ENCODE measurements at places on chromosomes 6 and 20.

DNA sequence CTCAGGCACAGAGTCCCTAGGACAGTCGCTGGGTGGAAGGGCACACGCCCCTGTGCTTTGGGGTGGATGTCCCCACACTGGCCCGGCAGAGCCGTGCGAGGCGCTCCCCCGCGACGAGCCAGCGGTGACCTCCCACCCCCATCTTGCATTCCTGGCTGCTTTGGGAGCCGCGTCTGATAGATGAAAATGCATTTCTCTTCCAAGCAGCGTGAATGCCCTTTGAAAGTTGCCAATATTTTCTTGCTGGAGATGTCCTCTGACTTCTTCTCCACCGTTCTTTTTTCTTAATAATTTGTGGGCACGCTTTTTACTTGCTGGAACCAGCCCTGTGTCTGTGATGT is 29.9 kb downstream of the COL20A1 start:
- no peak for DNase-seq

- no peak for DNase-seq
Measured at GRCh38 chr6:52499026-52499425, 77.8 kb downstream of the TRAM2 start.

GRCh38 chr6:143112084-143112768 is 51.5 kb downstream of the AIG1 start:
- DNase-seq, result no peak

DNA sequence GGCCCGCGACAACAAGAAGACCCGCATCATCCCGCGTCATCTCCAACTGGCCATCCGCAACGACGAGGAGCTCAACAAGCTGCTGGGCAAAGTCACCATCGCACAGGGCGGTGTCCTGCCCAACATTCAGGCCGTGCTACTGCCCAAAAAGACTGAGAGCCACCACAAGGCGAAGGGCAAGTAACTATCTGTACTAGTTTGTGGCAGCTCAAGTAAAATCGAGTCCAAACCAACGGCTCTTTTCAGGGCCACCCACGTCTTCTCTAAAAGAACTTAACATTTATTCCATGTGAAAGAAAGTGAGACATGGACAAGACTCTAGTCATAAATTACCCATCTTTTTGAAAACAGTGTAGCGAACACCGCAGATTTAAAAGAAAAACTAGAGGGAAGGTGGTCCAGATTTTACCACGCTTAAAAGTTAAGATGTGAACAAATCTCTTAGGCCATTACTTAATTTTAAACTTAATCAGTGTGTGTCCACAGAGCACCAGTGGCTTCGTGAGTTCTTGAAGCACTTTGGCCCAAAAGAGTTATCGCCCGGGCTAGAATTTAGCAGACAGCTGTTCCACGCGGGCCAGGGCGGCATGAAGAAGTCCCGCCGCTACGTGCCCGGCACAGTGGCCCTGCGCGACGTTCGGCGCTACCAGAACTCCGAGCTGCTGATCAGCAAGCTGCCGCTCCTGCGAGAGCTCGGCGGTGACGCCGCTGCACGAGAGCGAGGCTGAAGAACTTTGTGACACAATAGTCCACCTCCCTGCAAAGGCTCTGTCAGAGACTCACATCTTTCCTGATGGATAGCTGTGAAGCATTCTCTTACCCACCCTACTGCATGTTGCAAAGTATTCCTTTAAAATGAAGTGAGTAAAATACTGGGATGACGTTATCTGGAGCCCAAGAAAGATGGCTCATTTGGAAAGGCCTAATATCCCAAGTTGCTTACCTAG is 113.9 kb upstream of the PRSS16 start:
- peak; percentile 87 for DNase-seq

DNA sequence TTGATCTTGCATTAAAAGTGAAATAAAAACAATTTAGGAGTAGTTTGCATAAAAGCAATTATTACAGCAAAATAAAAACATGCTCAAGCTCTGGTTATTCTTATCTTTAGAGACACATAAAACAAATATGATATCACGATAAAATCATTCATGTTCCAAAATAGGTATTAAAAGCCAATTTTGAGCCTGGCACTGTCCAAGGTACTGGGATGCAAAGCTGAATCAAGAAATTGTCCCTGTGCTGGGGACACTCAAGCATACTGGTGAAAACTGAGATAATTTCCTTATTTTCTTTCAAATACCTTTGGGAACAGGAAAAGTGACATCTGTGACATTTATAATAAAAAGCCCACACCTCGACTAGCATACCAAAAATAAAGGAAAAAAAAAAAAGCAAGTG is 931 bp upstream of the MTCL3 start:
- no peak for DNase-seq

GRCh38 chr6:125751334-125751916 is 2.0 kb downstream of the HEY2 start:
- no peak for DNase-seq

GRCh38 chr20:40331807-40332560 is 357.1 kb downstream of the MAFB start:
- DNase-seq, result no peak

DNA sequence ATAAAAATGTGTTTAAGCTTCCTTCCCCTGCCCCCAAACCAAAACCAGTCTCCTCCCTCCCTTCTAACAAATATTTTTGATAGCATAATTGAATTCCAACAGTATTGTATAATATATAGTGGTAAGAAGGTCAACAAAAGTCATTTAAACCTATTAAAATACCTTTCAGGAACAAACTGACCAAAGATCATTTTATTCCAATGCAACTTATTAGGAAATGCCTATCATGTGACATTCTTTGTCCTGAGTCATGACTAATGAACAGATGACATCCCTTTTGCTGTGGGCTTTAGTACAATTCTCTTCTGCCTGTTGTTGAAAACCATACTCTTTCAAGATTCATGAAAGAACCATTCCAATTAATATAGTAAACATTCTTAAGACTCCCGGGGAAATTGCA is 51.5 kb upstream of the TRAF3IP2 start:
- no peak for DNase-seq

- DNase-seq, result no peak
Measured at GRCh38 chr6:169849396-169849795, 98.0 kb downstream of the ERMARD start.

DNA sequence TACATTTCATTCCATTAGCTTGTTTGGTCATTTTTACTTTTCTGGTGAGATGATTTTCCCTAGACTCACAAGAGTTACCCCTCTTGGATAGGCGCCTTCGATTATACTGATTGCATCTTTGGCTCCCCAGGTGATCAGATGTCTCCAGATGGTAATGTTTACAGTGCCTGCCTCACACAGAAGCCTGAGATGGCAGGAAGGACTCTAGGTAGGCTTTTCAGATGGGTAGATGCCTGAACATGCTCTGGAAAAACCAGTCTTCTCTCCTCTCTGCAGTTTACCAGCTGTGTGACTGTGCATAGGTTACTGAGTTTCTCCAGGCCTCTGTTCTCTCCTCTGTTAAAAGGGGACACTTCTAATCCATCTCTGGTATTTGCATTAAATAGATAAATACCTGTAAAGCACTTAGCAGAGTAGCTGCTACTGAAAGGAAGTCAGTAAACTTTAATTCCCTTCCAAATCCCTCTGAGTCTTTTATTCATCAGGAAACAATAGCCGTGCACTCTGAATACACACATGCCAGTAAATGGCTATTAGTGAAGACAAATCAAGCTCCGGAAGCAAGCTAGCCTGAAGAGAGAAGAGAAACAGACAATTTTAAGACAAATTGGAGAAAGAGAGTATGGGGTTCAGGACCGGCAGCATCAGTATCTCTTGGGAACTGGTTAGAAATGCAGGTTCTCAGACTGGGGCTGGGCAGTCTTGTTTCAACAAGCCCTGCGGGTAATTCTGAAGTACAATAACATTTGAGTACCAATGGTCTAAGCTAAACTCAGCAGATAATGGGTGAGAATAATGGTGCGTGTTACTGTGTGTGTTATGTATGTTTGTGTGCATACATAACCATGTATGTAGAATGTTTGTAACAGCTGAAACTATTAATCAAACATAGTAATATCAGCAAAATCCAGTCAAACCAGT is 139.4 kb downstream of the UST start:
- no peak for DNase-seq

- peak; percentile 25 for DNase-seq
Measured at GRCh38 chr6:40550202-40551101, 36.7 kb downstream of the LRFN2 start.

DNA sequence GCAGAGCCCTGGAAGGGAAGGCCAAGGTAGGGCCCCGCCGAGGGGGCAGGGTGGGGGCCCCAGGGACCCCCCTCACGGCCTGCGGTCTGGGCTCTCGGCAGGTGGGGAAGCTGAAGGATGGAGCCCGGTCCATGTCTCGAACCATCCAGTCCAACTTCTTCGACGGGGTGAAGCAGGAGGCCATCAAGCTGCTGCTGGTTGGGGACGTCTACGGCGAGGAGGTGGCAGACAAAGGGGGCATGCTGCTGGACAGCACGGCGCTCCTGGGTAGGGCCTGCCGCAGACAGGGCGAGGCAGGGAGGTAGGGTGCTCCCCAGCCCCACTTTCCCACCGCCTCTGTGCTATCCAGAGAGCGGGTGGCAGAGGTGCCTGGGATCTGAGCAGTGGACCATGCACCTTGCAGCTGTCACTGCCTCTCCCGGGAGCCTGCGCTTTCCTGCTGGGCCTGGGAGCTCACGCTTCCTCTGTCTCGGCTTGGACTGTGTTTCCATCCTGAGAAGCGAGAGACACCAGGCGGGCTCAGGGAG is 83.1 kb downstream of the SYNJ2 start:
- no peak for DNase-seq

DNA sequence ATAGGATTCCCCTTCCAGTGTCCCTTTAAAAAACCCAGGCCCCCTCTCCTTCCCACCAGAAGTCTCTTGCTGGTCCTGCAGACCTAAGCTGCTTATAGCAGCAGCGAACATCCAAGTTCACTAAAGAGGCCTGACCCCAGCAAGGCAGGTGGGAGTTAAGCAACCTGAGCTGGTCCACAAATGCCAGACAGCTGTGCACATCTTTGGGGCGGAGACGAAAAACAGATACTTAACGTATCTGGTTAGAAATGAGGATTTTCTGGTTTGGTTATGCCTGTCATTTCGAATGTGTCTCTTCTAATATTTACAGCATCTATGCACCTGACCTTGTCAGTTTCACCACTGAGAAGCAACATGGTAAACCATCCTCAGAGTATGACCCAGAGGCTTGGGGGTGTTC is 87.8 kb downstream of the SLC2A10 start:
- no peak for DNase-seq

Measured in activated CD4-positive, alpha-beta memory T cell treated with anti-CD3 and anti-CD28 coated beads, Interleukin-2, amount 10 ng/mL, durations not matched to agents 7 days and 5 days (primary cell).